ENCODE measurements at places on chromosomes 6 and 20. TPM values are rescaled to one million over a fixed set of nuclear protein-coding genes. Genes with fewer than 3 reads are reported as not detected.

GRCh38 chr20:38184101-38184500 lies 19.0 kb upstream of the TGM2 start:
- no peak overlapping the region for H3K4me3 ChIP-seq
- H3K36me3 ChIP-seq, result no peaks in the 10 kb centered on the region
- no peak for DNase-seq
- no peak overlapping the region for H3K27ac ChIP-seq
- peaks cover 20% of the 10 kb centered on the region for H3K27me3 ChIP-seq

GRCh38 chr6:151027936-151028838 lies 162.7 kb downstream of the MTHFD1L start:
- H3K36me3 ChIP-seq, result peaks cover 32% of the 10 kb centered on the region
- no peak overlapping the region for H3K4me3 ChIP-seq
- H3K27ac ChIP-seq, result no peak overlapping the region
- no peak for DNase-seq
- peaks cover 6% of the 10 kb centered on the region for H3K4me1 ChIP-seq

DNA sequence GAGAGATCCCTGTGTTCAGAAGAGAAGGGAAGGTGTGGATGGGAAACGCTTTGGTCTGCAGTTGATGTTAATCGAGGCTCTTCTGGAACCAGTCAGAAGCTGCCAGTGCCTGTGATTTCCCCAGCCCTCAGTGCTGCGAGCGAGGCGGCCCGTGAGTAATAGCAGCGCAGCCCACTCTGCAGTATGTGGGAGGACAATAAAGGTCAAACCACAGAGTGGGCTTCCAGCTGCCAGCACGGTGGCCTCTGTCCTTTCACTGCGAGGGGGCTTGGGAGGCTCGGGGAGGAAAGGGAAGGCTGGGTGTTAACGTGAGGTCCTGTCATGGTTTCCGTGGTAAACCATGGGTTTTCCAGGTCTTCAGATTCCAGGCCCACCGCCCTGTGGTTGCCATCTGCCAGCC lies 32.3 kb upstream of the TAGAP start:
- peaks cover 6% of the 10 kb centered on the region for H3K27me3 ChIP-seq
- peaks cover 3% of the 10 kb centered on the region for H3K36me3 ChIP-seq
- H3K27ac ChIP-seq, result no peak overlapping the region
- H3K4me3 ChIP-seq, result no peak overlapping the region
- peaks cover 13% of the 10 kb centered on the region for H3K4me1 ChIP-seq

The SLC22A1 gene
- total RNA-seq, result 0.25 TPM

The DEFB113 gene
- total RNA-seq, result not detected

DNA sequence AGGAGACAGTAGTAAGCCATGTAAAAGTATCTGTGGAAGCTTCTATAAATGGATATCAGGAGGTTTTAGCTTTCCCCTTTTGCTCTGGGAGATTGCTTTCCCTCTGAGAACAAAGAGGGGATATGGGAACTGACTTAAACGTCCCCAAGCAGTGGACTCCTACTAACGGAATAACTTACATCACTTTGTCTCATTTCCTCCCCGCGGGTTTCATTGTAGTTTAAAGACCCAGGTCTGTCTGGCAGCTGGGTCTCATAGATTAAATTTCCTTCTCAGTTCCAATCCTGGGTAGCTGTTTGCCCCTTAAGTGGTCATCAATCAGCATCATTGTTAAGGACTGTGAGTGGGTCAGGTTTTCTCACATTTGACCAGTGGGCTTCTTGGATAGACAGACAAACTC lies 68.7 kb downstream of the PLAGL1 start:
- H3K27me3 ChIP-seq, result peaks cover 2% of the 10 kb centered on the region
- DNase-seq, result no peak
- no peak overlapping the region for H3K27ac ChIP-seq
- H3K4me1 ChIP-seq, result peaks cover 6% of the 10 kb centered on the region
- no peaks in the 10 kb centered on the region for H3K36me3 ChIP-seq

The RSPH4A gene
- total RNA-seq, result 0.19 TPM

- H3K27ac ChIP-seq, result no peak overlapping the region
- DNase-seq, result no peak
- H3K4me1 ChIP-seq, result no peaks in the 10 kb centered on the region
- H3K27me3 ChIP-seq, result peaks cover 3% of the 10 kb centered on the region
- H3K4me3 ChIP-seq, result no peak overlapping the region
These were observed 436.8 kb downstream of the PREX1 start for GRCh38 chr20:48390981-48391380.

DNA sequence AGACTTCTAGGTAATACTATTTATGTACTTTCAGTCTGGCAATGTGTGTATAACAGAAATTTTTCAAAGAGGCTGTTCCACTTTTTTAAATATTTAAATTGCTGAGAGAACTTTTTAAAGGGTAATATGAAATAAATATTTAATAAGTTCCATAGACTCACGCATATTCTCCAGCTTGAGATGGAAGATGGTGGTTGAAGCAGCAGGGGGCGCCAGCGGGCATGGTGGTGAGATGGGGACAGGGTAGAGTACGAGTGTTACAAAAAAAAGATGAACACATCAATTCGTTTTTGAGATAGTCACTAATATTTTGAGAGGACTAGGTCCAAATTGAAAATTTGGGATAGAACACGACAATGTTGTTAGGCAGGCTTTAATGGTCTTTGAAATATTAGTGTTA lies 68.4 kb downstream of the RSPO3 start:
- H3K4me1 ChIP-seq, result no peaks in the 10 kb centered on the region
- H3K27ac ChIP-seq, result no peak overlapping the region
- no peak overlapping the region for H3K4me3 ChIP-seq

- H3K27ac ChIP-seq, result no peak overlapping the region
- H3K27me3 ChIP-seq, result peaks cover 9% of the 10 kb centered on the region
- no peaks in the 10 kb centered on the region for H3K36me3 ChIP-seq
These were observed 59.7 kb upstream of the PTPN1 start for GRCh38 chr20:50450493-50450826.

DNA sequence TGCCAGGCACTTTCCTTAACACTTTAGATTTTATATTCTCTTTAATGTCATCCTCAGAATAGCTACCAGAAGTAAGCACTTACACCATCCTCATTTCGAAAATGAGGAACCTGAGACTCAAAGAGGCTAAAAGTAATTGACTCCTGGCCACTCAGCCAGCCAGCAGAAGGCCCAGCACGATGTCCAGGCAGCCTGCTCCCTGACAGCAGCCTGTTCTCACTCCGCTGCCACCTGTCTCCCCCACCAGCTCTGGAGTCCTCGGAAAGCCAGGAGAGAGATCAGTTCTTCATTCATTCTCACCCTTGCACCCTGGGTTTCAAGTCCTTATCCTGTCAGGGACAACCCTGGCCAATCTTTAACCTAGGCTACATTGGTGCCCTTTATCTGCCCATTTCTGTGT lies 174.0 kb downstream of the SASH1 start:
- peaks cover 10% of the 10 kb centered on the region for H3K27me3 ChIP-seq
- no peaks in the 10 kb centered on the region for H3K4me1 ChIP-seq
- no peaks in the 10 kb centered on the region for H3K36me3 ChIP-seq
- no peak overlapping the region for H3K27ac ChIP-seq
- no peak for DNase-seq
- H3K4me3 ChIP-seq, result no peak overlapping the region

DNA sequence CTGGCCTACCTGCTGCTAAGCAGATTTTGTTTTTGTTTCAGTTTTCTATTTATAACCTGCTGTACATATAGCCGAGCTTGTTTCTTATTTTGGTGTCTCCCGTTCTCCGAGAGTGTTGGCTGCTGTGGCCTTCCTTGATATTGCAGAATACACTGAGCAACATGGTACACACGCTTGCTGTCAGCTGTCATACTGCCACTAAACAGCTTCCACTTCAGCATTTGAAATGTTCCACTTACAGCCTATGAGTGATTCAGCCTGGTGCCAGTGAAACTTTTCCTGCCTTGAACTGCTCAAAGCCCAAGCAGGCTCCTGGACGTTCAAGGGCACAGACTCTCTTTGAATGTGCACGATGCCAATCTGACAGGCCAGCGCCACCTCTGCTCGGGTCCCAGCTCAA lies 87.1 kb downstream of the PSMG4 start:
- H3K4me1 ChIP-seq, result no peaks in the 10 kb centered on the region
- H3K4me3 ChIP-seq, result no peak overlapping the region
- H3K27ac ChIP-seq, result no peak overlapping the region
- no peaks in the 10 kb centered on the region for H3K27me3 ChIP-seq
- DNase-seq, result no peak
- no peaks in the 10 kb centered on the region for H3K36me3 ChIP-seq

The TNF gene
- total RNA-seq, result 46.5 TPM

The VSTM2L gene
- not detected for total RNA-seq

GRCh38 chr6:128704601-128705000 lies 178.3 kb upstream of the LAMA2 start:
- no peaks in the 10 kb centered on the region for H3K27me3 ChIP-seq
- no peaks in the 10 kb centered on the region for H3K36me3 ChIP-seq
- H3K27ac ChIP-seq, result no peak overlapping the region
- H3K4me3 ChIP-seq, result no peak overlapping the region
- no peaks in the 10 kb centered on the region for H3K4me1 ChIP-seq
- DNase-seq, result no peak

The SLC22A3 gene
- not detected for total RNA-seq

DNA sequence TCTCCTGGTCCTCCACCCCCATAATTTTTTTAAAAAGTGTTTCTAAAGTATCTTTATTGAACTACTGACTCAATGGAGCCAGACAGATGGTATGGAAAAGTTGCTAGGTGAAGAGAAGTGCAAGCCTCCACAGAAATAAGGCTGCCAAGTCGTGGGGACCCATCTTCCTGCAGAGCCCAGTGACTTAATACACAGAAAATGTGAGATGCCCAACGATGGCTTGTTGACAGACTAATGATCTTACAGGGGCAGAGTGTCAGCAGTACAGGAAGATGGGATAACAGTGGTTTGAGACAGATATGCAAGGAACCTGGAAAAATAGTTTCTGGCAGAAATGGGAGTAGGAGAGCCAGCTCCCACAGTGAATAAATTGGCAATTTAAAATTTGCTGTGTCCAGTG lies 43.3 kb downstream of the FYN start:
- no peaks in the 10 kb centered on the region for H3K27me3 ChIP-seq

DNA sequence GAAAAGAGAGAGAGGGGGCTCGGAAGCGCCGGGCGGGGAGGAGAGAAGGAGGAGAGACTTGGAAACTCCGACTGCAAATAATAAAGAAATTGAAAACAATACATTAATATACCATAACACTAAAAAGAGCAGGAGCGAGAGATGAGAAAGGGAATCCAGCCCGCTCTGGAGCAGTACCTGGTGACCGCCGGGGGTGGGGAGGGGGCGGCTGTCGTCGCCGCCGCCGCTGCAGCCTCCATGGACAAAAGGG lies 338 bp downstream of the E2F3 start:
- H3K27ac ChIP-seq, result peak overlapping the region; percentile 99
- DNase-seq, result no peak
- H3K27me3 ChIP-seq, result no peaks in the 10 kb centered on the region

The METTL24 gene
- not detected for total RNA-seq

The CLVS2 gene
- total RNA-seq, result not detected

GRCh38 chr20:45432294-45432693 lies 16.4 kb downstream of the PIGT start:
- peaks cover 26% of the 10 kb centered on the region for H3K4me1 ChIP-seq
- peak; percentile 35 for DNase-seq
- H3K27me3 ChIP-seq, result no peaks in the 10 kb centered on the region
- peaks cover 13% of the 10 kb centered on the region for H3K36me3 ChIP-seq

- peaks cover 4% of the 10 kb centered on the region for H3K36me3 ChIP-seq
- H3K27ac ChIP-seq, result peak overlapping the region; percentile 73
- peaks cover 58% of the 10 kb centered on the region for H3K4me1 ChIP-seq
- peaks cover 77% of the 10 kb centered on the region for H3K27me3 ChIP-seq
- no peak for DNase-seq
- peak overlapping the region; percentile 40 for H3K4me3 ChIP-seq
These were observed 2.0 kb downstream of the MMP9 start for GRCh38 chr20:46010491-46011391.

- no peaks in the 10 kb centered on the region for H3K4me1 ChIP-seq
- H3K27me3 ChIP-seq, result peaks cover 4% of the 10 kb centered on the region
- no peaks in the 10 kb centered on the region for H3K36me3 ChIP-seq
- DNase-seq, result no peak
- H3K27ac ChIP-seq, result no peak overlapping the region
These were observed 263.9 kb downstream of the DLL1 start for GRCh38 chr6:170026751-170027646.

GRCh38 chr6:169991031-169991390 lies 239.6 kb downstream of the ERMARD start:
- no peak overlapping the region for H3K27ac ChIP-seq
- peaks cover 33% of the 10 kb centered on the region for H3K4me1 ChIP-seq
- no peaks in the 10 kb centered on the region for H3K36me3 ChIP-seq
- H3K4me3 ChIP-seq, result no peak overlapping the region

GRCh38 chr6:147789430-147789947 lies 281.0 kb downstream of the SAMD5 start:
- no peak overlapping the region for H3K27ac ChIP-seq
- H3K4me1 ChIP-seq, result no peaks in the 10 kb centered on the region
- no peak for DNase-seq
- H3K4me3 ChIP-seq, result no peak overlapping the region
- no peaks in the 10 kb centered on the region for H3K27me3 ChIP-seq

GRCh38 chr6:13428583-13429405 lies 58.6 kb downstream of the GFOD1 start:
- peaks cover 3% of the 10 kb centered on the region for H3K36me3 ChIP-seq
- peak overlapping the region; percentile 82 for H3K27ac ChIP-seq
- DNase-seq, result no peak
- no peaks in the 10 kb centered on the region for H3K27me3 ChIP-seq
- peaks cover 68% of the 10 kb centered on the region for H3K4me1 ChIP-seq

DNA sequence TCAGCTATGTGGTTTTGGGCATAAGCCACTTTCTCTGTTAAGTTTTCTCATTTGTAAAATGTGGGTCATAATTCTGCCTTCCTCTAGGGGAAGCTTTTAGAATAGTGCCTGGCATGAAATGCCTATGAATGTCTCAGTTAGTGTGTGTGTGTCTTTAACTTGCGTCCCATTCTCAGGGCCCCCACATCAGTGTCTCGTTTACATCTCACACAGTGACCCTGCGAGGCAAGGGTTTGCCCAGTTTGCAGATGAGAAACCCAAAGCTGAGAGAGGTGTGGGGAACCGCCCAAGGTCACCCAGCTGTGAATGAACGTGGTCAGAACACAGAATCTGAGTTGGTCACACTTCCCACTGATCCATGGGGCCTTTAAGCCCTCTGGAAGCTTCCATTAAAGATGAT lies 14.1 kb downstream of the DYNLRB1 start:
- no peaks in the 10 kb centered on the region for H3K4me1 ChIP-seq
- peaks cover 35% of the 10 kb centered on the region for H3K36me3 ChIP-seq
- DNase-seq, result no peak
- H3K4me3 ChIP-seq, result no peak overlapping the region

The CRISP3 gene
- total RNA-seq, result not detected

GRCh38 chr6:39608652-39609345 lies 116.4 kb downstream of the KIF6 start:
- peaks cover 5% of the 10 kb centered on the region for H3K27me3 ChIP-seq
- no peak for DNase-seq
- no peak overlapping the region for H3K27ac ChIP-seq
- H3K4me3 ChIP-seq, result no peak overlapping the region
- no peaks in the 10 kb centered on the region for H3K4me1 ChIP-seq

The FAM83C gene
- not detected for total RNA-seq

DNA sequence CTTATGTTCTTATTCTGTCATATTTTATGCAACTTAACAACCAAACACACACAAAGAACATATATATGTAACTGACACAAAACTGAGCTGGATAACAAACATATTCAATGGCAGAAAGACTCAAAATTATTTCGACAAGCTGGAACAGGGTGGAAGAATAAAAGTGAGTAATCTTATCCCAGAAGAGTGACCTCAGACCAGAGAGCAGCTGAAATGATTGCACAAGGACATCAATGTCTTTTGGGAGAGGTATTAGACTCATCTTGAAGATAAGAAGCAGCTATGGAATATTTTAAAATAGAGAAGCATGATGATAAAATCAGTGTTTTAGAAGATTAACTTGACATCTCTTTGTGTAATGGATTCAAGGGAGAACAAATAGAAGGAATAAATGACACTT lies 191.6 kb upstream of the PRDM1 start:
- H3K4me1 ChIP-seq, result peaks cover 24% of the 10 kb centered on the region
- H3K27me3 ChIP-seq, result peaks cover 3% of the 10 kb centered on the region
- no peak overlapping the region for H3K27ac ChIP-seq
- no peak overlapping the region for H3K4me3 ChIP-seq

Data from activated CD4-positive, alpha-beta T cell treated with anti-CD3 and anti-CD28 coated beads, Interleukin-2, amount 10 ng/mL, durations not matched to agents 7 days and 5 days (primary cell).